Stimulated activated CD4-positive, alpha-beta T cell treated with anti-CD3 and anti-CD28 coated beads, Interleukin-1b, Interleukin-23, amount 100 ng/mL, for 48 hours (primary cell): ENCODE measurements at places on chromosomes 4 and X.

DNA sequence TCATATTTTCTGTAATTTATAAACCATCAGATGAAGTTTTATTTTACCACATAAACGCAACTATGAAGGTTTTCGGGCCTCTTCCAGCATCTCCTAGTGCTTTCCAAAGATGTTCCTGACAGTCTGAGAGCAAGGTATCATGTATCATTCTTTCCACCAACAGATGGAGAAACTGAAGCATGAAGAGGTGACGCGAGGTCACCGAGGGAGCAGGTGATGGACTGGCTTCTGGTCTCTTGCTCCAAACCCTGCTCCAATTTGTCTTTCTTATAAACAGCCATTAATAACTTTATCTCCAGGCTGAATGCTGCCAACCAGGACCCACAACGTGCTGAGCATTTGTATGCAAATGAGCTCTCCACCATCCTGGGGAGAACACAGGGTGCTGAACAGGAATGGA lies 86.3 kb upstream of the MAML3 start:
- no peak for DNase-seq

DNA sequence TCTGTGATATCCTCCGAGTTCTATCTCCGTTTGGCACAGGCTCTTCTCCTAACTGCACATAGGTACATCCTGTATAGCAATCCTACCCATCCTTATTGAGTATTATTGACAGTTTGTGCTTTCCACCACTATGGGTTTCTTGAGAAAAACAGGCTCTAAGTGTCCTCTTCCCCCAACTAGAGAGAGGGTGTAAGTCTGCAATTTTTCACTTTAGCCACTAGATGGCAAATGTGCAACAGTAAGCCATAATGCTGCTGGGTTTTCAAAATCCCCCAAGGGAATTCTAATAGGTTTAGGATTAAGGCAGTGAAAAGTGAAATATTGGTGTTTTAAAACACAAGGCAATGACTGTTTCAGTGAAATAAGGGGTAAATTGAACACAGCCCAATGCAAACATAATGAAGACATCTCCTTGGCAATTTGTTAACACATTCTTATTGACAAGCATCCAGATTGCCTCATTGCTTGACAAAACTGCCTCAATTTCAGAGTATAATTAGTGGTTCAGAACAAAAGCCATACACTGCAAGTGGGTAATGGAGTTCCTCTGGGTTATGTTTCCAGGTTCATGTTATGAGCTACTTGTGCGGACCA lies 239.0 kb upstream of the HTR2C start:
- DNase-seq, result no peak

DNA sequence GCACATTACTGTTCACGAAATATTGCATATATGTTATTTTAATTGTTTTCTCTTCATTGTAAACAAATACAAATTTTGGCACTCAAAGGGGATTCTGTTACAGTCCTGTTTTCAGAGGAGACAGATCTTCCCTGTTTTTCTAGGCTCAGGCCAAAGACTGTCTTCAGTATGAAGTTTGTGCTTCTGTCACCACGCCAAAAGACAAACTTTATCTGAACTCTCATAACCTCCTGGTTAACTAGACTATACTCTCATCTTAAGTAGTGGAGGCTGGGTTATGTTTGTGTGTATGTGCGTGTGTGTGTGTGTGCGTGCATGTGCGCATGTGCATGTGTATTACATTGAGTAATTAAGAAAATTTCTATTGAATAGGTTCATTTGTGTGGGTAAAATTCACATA lies 676.8 kb upstream of the HS3ST1 start:
- no peak for DNase-seq

DNA sequence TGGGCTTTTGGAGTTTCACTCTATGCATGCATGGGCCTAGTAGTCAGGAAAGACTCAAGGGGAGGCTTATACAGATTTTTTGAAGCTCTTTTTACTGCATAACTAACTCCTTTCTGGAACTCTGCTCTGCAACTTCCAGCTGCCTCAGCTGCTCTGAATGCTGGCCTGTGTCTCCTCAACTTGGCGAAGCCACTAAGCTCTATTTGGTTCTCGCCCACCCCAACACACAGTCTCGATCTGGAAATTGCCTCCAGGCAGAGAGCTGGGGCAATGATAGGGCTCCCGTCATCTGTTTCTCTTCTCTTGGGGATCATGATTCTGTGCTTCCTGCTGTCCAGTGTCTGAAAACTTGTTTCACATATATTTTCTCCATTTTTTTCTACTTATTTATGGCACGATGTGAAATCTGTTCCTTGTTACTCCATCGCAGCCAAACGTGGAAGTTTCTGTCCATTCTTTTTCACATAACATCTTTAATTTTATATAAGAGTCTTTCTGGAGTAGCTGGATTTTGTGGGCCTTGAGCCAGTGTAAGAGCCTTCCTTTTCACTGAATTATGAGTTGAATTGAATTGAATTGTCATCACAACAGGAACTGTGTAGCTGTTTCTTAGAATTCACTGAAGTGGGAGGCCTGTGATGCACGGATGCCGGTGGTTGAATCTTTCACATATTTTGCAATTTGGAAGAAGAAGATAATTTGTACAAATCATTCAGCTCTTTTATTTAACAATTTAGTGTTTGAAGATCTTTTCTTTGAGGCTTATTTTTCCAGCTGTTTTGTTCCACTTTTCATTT lies 9.0 kb downstream of the ZNF275 start:
- DNase-seq, result no peak

GRCh38 chrX:17669458-17669857 lies 67.8 kb upstream of the SCML1 start:
- DNase-seq, result no peak
